ENCODE measurements at places on chromosomes 13 and 19.
A peak's percentile ranks its signal among the peaks of the same experiment; 100 is the strongest.

GRCh38 chr19:15331419-15332310 is 674 bp downstream of the BRD4 start:
- DNase-seq, result peak; percentile 37

- no peak for DNase-seq
These were observed 246.7 kb downstream of the DLEU7 start for GRCh38 chr13:50596776-50597203.

DNA sequence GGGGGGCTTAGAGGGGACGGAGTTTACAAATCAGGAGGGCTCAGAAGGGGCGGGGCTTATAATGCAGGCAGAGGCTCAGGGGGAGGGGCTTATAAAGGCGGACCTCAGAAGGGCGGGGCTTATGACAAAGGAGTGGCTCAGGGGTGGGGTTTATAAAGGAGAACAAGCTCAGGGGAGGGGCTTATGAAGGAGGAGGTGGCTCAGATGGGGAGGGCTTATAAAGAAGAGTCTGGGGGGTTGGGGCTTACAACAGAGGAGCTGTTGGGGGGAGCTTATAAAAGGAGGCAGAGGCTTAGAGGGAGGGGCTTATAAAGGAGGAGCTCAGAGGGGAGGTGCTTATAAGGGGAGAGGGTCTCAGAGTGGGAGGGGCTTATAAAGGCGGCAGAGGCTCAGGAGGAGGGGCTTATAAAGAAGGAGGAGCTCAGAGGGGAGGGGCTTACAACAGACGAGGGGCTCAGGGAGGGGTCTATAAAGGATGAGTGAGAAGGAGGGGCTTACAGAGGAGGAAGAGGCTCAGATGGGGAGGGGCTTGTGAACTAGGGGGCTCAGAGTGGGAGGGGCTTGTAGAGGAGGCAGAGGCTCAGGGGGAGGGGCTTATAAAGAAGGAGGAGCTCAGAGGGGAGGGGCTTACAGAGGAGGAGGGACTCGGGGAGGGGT is 1.0 kb downstream of the SMIM24 start:
- DNase-seq, result no peak

- no peak for DNase-seq
These were observed 1.9 kb upstream of the EDDM13 start for GRCh38 chr19:56270676-56271075.

- DNase-seq, result no peak
These were observed 1063.5 kb upstream of the PCDH9 start for GRCh38 chr13:68293631-68294030.

DNA sequence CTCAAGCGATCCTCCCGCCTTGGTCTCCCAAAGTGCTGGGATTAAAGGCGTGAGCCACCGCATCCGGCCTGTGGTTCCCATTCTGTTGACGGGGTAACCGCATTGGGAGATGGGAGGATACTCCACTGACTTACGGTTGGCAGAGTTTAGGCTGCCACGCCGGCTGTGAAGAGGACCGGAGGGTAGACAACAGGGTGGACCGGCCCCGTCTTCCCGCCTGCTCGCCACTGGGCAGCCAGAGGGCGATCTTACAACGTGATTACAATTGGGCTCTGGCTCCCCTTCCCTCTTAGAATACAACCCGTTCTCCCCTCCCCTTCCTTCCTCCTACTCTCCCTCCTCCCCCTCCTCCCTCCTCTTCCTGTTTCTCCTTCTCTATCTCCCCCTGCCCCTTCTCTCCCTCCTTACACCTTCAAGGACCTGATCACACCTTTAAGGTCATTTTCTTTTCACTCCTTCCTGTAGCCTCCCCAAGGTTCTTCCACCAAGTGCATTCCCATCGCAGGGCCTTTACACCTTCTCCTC is 957 bp upstream of the CCDC194 start:
- DNase-seq, result no peak

- peak; percentile 35 for DNase-seq
These were observed 22.3 kb upstream of the XPO4 start for GRCh38 chr13:20924758-20925394.

- DNase-seq, result no peak
These were observed 6.7 kb upstream of the ZNF761 start for GRCh38 chr19:53424968-53425597.

DNA sequence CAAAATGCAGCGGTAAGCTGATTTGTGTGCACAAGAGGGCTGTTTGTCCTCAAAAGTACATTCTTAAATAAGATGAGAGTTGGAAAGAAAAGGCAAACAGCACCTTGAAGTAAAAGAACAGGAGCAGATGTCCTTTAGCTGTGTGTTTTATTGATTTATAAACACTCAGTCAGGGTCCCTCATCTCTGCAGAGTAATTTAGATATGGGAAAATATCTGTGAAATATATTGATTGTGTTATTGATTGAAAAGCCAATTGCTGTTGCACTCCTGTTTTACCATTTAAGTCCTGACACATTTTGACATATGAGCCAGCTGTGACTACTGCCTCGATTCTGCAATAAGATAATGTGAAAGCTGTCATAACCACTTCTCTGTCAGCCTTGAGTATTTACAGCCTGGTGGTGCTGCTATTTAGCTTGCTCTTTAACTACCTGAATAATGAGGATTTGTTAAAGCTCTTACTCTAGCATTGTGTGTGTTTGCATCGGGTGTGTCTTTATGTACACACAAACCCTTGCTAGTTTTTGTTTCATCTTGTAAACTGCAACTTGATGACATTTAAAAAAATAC is 550.1 kb downstream of the DACH1 start:
- DNase-seq, result no peak

DNA sequence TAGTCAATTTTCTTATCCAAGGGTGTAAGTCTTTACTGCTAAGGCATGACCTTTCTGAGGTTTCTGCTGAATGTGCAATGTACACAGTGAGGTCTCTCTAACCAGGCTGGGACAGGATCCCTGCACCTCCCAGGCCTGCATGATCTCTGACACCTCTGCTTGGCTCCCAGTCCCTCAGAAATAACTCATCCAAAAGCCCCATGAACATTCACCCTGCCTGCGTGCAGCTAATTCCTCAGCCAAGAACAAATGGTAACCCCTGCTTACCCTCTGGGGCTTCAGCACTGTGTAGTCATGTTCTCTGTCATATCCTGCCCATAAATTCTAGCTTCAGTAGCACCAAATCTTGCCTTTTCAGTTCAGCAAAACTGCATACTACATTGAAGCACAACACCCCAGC is 1146.3 kb upstream of the MIR17HG start:
- DNase-seq, result no peak

DNA sequence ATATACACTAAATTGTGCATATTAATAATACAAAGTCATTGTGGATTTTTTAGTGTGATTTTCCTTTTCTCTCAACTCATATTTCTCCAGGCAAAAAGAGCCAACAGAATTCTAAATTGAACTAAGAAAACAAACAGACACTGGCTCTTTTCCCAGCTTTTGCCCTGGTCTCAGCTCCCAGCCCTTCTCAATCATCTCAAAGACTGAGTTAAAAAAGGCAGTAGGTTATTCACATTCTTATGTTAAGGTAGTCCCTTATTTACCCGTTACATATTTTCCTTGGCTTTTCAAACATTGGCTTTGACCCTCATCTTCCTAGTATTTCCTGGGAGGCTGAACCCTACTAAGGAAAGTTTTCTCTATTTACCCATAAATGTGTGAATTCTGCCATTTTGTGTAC is 753.6 kb downstream of the LIG4 start:
- no peak for DNase-seq

GRCh38 chr13:27259831-27260230 is 8.5 kb downstream of the RPL21 start:
- no peak for DNase-seq

DNA sequence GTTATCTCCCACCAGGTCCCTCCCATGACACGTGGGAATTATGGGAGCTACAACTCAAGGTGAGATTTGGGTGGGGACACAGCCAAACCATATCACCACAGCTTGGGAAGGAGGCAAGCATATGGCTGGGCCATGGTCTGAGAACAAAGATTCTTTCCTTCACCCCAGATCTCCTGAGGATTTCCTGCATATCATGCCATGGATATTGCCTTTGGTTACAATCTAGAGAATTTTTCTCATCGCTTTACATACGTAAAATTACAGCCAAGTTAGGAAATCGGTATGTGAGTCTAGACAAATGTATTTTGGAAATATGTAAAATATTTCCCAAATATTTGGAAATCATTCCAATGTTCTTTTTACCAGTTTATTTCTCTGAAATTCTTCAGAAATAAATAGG is 398.3 kb downstream of the RFC3 start:
- no peak for DNase-seq

DNA sequence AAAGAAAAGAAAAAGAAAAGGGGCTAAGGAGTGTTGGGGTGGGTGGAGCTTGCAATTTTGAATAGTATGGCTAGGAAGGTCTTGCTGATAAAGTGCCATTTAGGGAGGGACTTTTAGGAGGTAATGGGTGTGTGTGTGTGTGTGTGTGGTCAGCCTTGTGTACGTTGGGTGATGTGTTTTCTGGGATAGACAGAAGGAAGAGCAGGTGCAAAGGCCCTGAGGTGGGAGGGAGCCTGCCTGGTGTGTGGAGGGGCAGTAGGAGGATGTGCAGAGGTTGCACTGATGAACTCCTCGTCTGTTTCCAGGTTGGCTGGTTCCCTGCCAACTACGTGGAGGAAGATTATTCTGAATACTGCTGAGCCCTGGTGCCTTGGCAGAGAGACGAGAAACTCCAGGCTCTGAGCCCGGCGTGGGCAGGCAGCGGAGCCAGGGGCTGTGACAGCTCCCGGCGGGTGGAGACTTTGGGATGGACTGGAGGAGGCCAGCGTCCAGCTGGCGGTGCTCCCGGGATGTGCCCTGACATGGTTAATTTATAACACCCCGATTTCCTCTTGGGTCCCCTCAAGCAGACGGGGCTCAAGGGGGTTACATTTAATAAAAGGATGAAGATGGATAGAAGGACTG is 30.5 kb upstream of the ADGRE1 start:
- no peak for DNase-seq

- no peak for DNase-seq
These were observed 5.7 kb downstream of the DCAF15 start for GRCh38 chr19:13958043-13958442.

DNA sequence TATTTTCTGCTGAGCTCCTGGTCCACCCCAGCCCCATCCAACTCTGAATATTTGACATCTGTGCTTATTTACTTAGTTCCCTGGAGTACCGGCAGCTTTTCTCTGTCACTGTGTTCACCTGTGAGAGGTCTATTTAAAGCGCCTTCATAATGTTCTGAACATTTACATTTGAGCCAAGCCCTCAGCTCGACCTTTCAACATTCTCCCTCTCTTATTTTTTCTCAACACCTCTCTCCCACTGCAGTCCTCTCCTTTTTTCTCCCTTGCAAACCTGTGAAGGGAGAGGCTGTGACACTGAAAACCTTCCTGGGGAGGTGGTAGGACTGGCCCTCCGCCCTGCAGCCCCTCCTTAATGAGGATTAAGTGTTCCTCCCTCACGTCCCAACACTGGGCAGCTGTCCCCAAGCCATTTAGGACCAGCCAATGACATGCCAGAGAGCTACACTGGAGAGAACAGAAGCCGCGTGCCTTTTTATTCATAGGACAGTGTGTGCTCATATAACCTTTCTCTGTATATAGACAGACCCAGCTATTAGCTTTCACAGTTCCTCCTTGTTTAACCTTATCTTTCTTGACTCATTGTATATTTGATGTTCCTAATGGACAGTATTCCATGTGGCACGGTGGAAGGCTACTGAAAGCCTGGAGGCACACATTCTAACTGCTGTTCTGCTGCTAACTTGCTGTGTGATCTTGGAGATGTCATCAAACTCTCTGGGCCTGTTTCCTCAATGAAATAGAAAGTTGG is 134.8 kb downstream of the NUFIP1 start:
- DNase-seq, result no peak

DNA sequence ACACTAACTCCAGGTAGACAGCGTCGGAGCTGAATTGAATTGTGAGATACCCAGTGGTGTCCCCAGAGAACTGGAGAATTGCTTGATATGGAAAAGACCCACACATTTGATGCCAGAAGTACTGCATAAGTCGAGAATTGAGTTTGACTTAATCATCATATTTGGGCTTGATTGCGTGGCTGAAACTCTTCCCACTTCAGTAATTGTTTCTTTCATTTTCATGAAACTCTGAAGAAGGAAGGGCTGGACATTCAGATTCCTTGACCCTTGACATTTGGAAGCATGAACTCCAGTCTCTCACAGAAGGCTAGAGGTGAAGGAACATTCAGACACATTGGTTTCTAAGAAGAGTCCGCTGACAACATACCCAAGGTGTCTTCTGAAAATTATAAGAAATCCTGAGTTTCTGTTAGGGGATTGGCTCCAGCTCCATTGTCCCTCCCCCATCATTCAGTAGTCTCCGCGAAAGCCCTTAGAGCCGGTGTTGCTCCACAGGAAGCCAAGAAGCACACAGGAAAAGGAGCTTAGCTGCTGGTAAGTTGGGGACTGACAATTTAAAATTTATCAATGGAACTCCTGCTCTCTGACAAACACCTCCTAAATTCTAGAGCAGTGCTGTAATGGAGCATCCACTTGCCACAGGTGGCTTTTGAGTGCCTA is at the start of gene FPR2:
FPR2 (plus strand) TSS at position 484 of the 660 bp plus-strand sequence. CDS start 7,479 bp downstream, outside the sequence.
- no peak for DNase-seq

DNA sequence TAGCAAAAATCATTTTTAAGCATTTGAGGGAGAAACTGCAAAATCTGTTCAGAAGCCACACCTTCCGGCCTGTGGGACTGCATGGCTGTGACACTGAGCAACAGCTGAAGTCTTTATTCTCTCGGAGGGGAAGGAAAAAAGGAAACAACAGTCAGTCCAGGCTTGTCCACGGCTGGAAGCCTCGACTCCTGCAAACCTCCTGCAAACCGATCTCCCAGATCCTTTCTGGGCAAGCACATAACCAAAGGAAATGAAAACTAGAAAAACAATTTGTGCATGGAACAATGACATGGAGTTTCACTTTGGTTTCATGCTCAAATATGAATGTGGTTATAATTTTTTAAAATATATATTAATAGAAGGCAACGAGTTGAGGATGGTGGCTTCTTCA is 1.0 kb downstream of the COL4A1 start:
- DNase-seq, result no peak

DNA sequence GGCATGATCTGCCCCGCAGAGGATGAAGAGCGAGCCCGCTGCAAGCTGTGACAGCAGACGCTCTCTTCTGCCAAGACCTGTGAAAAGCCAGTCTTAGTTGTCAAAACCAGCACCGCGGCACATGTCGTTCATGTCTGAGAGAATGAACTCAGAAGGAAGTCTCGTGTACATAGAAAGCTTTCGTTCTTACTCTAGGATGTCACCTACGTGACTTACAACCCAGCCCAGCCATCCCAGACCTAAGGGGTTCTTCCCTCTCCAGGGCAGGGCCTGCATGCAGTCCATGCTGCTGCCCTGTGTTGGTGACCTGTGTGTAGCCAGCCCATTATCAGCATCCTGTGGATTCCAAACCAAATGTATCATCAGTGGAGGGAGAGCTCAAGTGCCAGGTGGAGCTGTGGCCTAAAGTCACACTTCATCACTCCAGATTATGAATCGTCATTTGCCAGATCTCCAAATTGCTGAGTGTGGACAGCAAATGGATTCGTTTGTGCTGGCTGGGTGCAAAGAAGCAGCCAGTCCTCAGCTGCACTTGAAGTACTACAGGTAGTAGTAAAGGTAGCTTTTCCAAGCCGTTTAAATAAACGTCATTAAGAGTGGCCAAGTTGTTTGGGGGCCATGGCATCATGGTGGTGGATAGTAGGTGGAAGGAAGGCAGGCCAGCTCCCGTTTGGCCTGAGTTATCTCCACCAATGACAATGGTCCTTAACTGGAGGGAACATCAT is 73.9 kb upstream of the GPR183 start:
- no peak for DNase-seq
